Fibroblast of villous mesenchyme (primary cell): ENCODE measurements at places on chromosomes 1 and 21. TPM values are rescaled to one million over a fixed set of nuclear protein-coding genes. Genes with fewer than 3 reads are reported as not detected.
A peak's percentile ranks its signal among the peaks of the same experiment; 100 is the strongest.

Gene KRTAP27-1
- total RNA-seq = not detected in 2 replicates

Gene AMY1A
- total RNA-seq = not detected in 2 replicates

Gene DNASE2B
- total RNA-seq = not detected in 2 replicates

Gene SCAF4
- 9.0 and 9.1 TPM in 2 replicates for total RNA-seq

Gene GBP7
- not detected in 2 replicates for total RNA-seq

Gene SPRR3
- total RNA-seq = not detected in 2 replicates

Gene AMY1B
- not detected in 2 replicates for total RNA-seq

Gene AGPAT3
- 52.2 and 63.5 TPM in 2 replicates for total RNA-seq

Gene ST3GAL3
- total RNA-seq = 16.8 and 17.4 TPM in 2 replicates

Gene PCP4
- total RNA-seq = not detected in 2 replicates

DNA sequence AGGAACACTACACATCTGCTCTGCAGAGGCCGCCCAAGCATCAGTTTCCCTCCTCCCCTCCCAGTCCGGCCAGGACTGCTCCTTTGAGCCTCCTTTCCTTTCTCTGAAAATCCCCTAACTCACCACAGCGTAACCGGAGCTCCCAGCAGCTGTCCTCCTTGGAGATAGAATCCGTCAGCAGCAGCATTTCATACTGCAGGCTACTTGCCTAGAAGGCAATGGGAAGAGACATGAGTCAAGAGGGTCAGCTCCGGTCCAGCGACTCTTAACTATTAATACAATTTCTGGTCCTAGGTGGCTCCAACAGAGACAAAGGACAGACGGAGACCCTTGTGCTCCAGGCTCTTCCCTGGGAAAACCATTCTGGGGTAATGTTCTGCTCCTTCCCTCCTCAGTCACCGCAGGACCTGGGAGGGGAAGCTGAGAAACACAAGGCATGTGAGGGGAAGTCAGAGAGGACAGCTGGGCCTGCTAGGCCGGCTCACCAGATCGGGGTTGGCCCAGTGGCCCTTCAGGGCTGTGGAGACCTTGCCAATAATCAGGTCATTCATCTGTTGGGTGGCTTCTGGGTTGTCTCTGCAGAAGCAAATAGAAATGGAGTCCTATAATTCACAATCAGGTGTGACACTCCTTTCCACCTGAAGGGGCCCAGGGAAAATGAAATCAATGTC, 99.7 kb downstream of the UBR4 start:
- DNase-seq = no peak

GRCh38 chr21:44279354-44280260, 6.1 kb upstream of the AIRE start:
- no peak for DNase-seq

DNA sequence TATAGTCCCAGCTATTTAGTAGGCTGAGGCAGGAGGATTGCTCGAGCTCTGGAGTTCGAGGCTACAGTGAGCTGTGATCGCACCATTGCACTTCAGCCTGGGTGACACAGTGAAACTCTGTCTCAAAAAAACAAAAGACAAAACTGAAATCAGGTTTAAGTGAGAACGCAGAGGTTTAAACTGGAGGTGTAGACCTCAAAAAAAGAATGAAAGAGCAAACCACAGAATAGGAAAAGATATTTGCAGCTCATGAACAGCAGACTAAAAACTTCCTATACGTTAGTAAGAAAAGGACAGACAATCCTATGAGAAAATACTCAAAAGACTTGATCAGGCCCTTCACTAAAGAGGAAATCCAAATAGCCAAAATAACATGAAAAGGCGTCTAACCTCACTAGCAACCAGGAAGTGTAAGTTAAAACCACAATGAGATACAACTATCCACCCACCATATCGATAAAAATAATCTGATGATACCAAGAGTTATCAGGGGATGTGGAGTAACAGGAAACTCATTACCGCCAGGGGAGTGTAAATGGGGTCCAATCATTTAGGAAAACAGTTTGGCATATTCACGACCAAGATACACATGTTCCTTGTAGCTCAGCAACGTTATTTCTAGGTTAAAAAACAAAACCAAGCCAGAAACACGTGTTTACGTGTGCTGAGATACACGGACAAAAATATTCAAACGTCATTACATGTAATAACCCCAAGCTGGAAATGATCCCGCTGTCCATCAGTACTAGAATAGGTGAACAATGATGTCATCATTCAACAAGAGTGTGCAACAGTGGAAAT, 9.8 kb downstream of the TNFRSF9 start:
- no peak for DNase-seq

DNA sequence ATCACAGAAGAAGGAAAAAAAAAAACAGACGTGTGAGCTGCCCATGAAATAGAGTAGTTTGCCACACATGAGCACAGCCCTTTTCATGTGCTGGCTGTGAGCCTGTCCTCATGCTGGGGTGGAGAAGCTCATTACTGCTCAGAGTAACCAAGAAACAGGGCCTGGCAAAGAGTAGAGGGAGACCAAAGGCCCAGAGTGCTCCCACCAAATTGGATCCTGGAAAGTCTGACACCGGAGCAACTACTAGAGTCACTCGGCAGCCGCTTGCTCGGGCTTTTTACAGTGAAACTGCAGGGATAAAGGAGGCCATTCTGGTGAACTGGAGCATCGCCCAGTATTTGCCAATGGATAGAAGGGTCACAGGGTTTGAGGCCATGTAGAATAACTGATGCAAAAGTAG, 64.4 kb upstream of the BARHL2 start:
- DNase-seq = no peak

GRCh38 chr1:10510520-10511493, 36.1 kb downstream of the PEX14 start:
- peak; percentile 72 for DNase-seq

DNA sequence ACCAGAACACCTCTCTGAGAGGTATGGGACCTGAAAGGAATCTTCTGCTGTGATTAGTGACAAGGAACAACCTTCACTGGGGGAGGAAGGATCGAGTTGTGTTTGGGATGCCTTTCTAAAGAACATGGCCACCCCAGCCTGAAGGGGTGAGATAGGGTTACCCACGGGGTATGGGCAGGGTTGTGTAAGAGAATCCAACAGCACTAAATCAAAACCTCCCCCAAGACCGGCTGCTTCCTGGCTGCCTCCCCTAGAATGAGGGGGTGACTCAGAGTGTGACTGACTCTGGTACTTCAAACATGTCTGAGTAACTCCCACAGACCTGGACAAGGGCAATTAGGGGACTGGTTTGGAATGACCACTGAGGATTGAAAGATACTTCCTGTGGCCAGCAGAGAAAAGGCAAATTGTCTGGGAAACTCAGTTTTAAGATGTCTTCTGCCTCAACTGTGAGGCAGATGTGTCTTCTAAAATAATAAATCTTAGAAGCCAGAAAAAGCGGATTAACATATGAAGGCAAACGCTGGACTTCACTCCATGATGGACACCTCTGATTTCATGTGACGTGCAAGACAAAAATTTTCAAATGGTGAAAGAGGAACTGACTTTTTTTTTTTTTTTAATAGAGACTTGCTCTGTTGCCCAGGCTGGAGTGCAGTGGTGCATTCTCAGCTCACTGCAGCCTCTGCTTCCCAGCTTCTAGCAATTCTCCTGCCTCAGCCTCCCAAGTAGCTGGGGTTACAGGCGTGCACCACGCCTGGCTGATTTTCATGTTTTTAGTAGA, 6.7 kb upstream of the PTPN14 start:
- DNase-seq = peak; percentile 87

DNA sequence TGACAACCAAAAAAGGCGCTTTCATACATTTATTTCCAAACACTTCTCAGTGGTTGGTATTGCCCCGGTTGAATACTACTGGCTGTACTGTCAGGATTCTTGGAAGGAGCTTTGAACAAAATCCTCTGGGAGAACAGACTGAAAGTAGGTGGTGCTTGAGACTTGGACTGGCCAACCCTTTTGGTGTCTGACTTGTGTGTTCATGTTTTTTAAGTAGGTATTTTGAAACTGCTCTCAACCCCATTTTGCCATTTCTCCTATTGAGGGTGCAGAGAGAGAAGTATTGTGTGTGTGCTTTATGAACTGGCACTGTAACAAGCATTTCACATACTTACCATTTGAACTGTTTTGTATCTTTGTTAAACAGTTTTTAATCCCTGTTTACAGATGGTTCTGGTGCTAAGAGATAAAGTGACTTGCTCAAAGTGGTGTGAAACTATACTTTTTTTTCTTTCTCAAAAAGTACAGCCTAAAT, 21.2 kb downstream of the ARID1A start:
- peak; percentile 60 for DNase-seq

DNA sequence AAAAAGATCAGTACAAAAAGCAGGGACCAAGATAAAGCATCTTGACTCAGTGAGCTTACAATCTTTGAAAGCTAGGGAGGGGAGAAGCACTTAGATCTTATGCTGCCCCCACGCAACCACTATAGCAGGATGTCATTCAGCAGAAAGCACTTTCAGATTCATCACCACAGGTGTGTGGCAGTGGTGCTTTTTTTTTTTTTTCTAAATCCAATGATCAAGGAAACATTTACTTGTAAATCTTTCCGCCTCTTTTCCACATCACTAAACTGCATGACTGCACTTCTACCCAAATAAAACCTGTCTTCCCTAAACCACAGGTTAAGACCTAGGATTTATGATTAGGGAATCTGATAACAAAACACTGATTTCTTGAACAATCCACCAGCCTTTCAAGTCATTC, 154.8 kb downstream of the SLC45A1 start:
- no peak for DNase-seq

DNA sequence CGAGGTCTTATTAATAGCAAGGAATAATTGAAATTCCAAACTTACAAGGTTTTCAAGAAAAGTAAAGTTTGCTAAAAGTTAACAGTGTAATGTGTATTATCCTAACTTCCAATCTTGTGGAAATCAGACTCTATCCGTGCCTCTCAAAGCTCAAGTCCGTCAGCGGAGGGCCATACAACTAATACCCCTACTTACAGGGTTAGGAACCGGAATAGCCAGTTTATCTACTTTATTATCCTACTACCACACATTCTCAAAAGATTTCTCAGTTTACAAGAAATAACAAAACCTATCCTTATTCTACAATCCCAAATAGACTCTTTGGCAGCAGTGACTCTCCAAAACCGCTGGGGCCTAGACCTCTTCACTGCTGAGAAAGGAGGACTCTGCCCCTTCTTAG, 457.8 kb downstream of the PTPRC start:
- DNase-seq = no peak

DNA sequence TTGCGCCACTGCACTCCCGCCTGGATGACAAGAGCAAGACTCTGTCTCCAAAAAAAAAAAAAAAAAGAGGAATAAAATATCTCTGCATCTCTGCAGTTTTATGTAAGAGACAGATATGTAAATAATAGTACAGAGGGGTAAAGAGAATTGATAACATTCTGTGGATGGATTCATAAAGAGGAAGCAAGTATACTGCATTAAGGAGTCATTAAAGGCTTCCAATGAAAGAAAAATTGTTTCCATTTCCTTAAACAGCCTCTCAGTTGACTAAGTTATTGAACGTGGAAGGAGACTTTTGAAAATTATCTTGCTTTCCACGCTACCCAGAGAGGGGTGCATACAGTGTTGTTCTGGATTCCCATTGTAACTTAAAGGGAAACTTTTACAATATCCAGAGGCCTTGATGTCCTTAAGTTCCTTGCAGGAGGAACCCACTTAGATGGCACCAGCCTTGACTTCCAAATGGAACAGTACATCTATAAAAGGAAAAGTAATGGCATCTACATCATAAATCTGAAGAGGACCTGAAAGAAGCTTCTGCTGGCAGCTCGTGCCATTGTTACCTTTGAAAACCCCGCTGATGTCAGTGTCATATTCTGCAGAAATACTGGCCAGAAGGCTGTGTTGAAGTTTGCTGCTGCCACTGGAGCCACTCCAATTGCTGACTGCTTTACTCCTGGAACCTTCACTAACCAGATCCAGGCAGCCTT, 13.8 kb downstream of the CEP350 start:
- DNase-seq = no peak

- peak; percentile 7 for DNase-seq
Observed at GRCh38 chr1:88441022-88441421, 243.1 kb upstream of the PKN2 start.

DNA sequence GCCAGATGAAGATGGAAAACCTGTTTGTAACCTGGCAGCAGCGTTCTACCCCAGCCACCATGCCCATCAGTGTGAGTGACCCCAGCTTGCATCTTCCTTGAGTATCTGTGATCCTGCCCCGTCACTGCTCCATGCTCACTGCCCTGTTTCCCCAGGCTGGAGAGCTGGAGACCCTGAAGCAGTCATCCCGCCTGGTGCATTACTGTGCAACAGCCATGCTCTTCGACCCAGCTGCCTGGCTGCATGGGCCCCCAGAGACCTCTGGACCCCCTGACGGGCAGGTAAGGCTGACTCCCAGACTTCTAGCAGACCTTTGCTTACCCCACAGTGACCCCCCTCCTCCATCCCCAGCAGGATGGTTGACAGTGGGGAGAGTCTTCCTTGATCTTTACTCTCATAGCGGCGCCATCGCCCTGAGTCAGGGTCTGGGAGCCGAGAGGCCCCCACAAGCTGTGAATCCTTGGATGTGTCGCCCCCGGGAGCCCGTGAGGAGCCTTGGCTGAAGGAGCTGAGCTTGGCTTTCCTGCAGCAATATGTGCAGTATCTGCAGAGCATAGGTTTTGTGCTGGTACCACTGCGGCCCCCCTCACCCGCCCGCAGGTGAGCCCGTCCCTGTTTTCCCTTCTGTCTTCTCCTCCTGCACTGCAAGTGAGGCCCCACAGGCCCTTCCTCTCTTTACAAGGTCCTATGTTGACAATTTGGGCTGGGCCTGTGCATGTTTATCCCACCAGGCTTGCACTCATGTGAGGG, 10.4 kb downstream of the HYI start:
- DNase-seq = no peak

GRCh38 chr1:29062157-29062942, 61.4 kb downstream of the TMEM200B start:
- DNase-seq = no peak

GRCh38 chr1:245859493-245860114, 647.5 kb downstream of the SMYD3 start:
- peak; percentile 31 for DNase-seq

GRCh38 chr1:38657207-38657840, 202.2 kb downstream of the RRAGC start:
- no peak for DNase-seq

- no peak for DNase-seq
Observed at GRCh38 chr1:67133177-67133576, 1.6 kb downstream of the C1orf141 start.

GRCh38 chr1:76066394-76066793, 8.2 kb upstream of the ST6GALNAC3 start:
- no peak for DNase-seq

GRCh38 chr1:40162753-40163441, 1.7 kb downstream of the RLF start:
- no peak for DNase-seq

- no peak for DNase-seq
Observed at GRCh38 chr1:165543532-165544438, at the start of gene LRRC52. LRRC52 (plus strand) TSS chr1:165544000; CDS start chr1:165544297, 297 bp downstream.
